ENCODE measurements at places on chromosomes 6 and 20.
A peak's percentile ranks its signal among the peaks of the same experiment; 100 is the strongest.

- DNase-seq, result no peak
Measured at GRCh38 chr6:9627916-9628315, 787.0 kb downstream of the TFAP2A start.

- no peak for DNase-seq
Measured at GRCh38 chr6:76697585-76697984, 625.1 kb upstream of the IMPG1 start.

- DNase-seq, result no peak
Measured at GRCh38 chr6:79518842-79519241, 18.4 kb downstream of the LCA5 start.

DNA sequence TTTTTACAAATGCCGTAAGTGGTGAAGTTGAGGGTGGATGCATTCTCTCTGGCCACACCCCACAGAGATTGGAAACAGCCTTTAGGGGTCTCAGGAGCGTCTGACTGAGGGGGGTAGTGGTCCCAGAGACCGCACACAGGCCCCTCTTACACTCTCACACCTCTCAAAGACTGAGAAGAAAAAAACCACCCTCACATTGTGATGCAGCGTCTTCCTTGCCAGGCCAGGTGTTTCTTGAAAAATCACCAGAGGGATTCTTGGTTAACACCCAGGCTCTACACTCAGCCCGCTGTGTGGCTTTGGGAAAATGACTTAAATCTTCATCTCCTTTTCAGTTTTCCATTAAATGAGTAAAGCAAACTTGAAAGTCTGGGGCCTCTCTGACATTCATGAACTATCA is 115.8 kb upstream of the SPTLC3 start:
- no peak for DNase-seq

GRCh38 chr6:154071236-154071635 is 32.2 kb downstream of the OPRM1 start:
- no peak for DNase-seq

DNA sequence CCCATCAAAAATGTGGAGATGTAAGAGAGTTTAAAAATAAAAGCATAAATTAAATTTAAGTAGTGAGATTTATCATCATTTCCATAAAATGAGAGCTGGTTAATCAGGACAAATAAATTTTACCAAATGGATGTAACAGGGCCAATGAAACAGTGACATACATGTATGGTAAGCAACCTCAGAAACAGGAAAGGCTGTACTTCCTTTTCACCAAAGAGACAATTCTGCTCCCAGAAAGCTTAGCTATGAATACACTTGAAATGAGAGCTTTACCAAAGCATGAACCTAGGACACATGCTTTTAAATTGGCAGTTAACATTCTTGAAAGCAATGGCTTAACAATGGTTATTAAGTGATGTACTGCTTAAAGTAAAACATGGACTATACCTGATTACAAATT is 12.1 kb upstream of the UBE2J1 start:
- no peak for DNase-seq

DNA sequence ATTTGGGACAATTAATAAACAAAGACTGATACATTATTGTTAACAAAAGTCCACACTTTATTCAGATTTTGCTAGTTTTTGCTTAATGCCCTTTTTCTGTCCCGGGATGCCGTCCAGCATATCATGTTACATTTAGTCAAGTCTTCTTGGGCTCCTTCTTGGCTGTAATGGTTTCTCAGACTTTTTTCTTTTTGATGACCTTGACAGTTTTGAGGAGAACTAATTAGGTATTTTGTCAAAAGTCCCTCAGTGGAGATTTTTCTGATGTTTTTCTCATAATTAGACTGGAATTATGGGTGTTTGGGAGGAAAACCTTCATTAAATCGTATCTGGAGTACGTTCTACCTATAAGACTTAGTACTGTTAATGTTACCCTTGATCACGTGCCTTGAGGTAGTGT is 177.2 kb downstream of the MCHR2 start:
- no peak for DNase-seq

DNA sequence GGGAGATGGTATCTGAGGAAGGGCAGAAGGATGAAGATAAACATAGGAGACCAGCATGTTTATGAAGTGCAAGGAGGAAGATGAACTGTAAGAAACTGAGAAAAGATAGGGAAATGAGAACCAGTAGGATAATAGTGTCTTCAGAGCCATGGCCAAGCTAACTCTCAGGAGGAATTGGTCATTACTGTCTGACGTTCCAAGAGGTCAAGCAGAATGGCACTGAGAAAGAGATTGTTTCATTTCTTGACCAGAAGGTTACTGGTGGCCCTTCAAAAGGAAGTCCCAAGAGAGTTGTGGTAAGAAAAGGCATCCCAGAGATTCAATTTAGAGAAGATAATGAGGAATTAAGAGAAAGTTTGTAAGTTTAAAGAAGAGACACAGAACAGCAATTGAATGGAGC is 47.5 kb downstream of the EYA4 start:
- DNase-seq, result no peak

DNA sequence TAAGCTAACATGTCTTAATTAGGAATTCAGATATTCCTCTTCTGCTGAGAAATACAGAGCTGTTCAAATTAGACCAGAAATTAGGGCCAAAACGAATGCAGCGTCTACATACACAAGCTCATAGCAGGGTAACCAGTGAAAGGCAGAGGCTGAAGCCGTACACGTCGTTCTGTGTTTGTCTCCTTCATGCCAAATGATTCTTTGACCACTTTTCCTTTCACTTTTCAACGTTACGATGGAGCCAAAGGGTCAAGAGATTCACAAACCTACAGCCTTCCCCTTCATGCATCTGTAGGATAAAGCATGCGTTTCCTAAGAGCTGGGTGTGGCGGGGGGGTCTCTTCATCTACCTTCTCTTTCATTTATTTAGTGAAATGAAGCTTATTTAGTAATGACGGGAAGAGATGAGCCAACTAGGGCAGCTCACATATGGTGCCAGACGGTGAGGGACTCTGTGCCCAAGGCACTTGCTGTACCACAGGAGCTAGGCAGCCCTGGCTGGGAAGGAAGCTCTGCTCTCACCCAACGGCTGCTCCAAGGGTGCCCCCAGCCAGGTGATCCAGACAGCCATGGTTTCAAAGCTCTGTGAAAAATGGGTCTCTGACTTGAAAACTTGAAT is 178.0 kb downstream of the ATXN1 start:
- no peak for DNase-seq

- DNase-seq, result no peak
Measured at GRCh38 chr6:73176057-73176456, 49.2 kb downstream of the KHDC1L start.

DNA sequence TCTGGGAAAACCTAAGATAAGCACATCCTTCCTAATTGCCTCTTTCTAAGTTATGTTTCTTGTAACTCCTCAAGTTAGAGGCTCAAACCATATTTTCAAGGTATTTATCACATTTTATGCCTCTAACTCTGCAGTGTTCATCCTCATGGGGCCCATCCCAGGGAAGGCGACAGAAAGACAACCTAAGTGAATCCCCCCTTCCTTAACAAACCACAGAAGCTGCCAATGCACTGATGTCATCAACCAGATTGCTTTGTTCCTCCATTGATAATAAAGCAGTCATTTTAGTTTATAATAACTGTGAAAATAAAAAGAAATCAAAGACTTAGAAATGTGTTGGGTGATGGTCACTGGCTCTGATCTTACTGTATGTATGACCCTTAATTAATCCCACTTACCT is 119.5 kb upstream of the TCF21 start:
- no peak for DNase-seq

DNA sequence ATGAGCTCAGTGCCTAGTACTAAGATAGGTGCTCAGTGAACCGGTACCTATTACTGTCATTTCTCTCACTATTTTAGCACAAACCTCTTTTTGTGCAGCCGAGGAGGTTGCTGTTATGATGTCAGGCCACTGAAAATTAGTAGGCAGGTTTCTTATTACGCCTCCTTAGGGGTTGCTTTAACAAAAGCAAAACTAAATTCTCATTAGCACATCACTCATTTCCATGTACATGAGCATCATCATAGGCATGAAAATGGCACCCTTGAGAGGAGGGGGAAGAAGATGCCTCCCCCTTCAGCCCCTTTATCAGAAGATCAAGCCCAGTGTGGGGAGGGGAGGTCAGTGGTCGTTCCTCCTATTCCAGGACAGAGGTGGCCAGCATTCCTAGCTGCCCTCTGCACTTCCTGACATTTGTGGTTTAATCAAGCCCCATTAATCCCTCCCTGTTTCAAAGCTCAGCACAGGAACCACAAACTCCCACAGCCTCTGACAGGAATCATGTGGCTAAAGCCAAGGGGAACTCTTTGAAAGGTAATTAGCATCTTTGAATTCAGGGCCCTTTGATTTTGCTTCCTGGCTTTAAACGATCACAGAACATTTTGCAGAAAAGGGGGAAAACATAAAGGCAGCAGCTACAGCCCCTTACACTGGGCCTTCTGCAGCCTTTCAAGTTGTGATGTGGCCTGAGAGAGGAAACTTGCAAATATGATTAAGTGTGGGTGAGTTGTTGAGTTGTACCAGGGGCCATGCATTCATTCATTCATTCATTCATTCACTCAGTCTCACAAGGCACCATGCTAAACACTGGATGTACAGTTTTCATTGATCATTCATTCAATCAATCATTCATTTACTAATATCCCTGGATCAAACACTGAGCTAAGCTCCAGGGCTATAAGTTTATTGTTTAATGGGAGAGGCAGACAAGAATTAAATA is 31.9 kb upstream of the PSMF1 start:
- peak; percentile 35 for DNase-seq

All from GM13976 (cell line).